ENCODE measurements at places on chromosomes 4 and X.

GRCh38 chr4:120658772-120659171, 263.8 kb downstream of the PRDM5 start:
- DNase-seq, result no peak

DNA sequence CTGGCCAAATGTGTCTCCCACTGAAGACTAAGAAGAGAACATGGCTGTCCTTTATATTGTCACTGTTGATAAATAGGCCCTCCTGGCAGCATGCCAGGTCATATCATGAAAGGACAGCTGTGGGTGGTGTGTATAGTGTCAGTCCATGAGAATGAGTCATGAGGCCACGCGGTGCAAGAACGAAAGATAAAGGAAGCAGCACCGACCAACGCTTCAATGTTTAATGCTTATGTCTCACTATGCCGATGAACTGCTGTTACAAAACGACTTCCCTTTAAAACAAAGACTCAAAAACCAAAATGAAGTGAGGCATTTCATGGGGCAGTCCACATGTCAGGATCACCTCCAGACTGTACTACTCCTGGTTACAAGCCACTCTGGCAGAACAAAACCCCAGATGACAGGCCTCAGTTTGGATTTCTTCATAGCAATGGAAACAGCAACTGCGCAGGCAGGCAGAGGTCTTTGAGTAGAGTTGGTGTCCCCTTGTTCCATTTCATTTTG, 5.2 kb upstream of the TCEANC start:
- DNase-seq, result no peak

DNA sequence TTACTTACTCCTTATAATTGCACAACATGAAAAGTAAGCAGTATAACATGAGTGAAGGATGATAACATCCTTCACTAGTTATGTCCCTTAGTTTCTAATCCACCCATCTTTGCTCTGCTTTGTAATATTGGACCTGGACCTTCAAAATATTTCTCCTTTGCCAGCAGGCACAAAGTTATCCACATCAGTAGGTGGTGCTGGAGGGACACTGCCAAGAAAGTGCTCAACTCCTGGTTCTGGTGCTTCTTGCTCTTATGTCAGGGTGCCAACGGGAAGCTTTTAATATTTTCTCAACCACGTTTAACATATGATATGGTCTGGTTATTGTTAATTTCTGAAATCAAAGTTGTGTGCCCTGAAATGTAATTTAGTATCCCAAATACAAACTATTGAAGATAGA, 49.1 kb downstream of the TMEM165 start:
- no peak for DNase-seq

- DNase-seq, result no peak
Observed at GRCh38 chr4:181958446-181958845, 284.8 kb upstream of the TENM3 start.

- DNase-seq, result no peak
Observed at GRCh38 chr4:2087170-2087569, 28.0 kb downstream of the NAT8L start.

DNA sequence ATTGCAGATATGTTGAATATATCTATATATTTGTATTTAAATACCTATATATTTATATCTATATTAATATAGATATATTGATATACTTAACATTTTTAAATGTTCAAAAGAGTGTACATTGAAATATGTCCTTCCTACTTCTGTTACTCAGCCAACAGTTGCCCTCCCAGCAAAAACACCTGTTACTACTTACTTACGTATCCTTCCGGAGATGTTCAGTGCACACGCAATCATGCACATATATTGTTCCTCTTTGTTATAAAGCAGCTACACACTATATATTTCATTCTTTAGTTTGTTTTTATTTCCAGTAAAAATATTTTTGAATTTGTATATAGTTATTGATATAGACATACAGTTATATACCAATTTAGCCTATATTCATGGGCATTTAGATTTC, 142.3 kb downstream of the ARHGAP24 start:
- DNase-seq, result no peak

- DNase-seq, result peak; percentile 64
Observed at GRCh38 chrX:49071877-49072711, 1.7 kb downstream of the PRAF2 start.

All from iPS-NIHi11 (cell line).